ENCODE measurements at places on chromosomes 2 and 18.
A peak's percentile ranks its signal among the peaks of the same experiment; 100 is the strongest.

- DNase-seq: no peak
Observed at GRCh38 chr2:190714958-190715357, 66.1 kb downstream of the NAB1 start.

DNA sequence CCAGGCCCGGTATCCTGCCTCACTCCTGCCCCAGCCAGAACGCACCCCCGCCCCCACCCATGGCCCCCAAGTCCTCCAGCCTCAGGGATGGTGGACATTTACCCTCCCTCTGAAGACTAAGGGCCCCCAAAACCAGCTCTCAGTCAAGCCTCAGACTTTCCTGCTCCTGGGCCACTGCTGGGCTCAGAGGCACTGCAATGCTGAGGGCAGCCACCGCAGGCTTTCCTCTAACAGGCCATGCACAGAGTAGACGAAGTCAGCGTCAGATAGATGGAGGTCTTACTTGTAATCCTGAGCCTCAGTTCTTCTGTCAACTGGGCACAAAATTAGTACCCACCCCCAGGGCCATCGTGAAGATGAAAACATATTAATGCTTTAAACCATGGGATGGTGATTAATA lies 92.6 kb downstream of the TTC32 start:
- DNase-seq: no peak

GRCh38 chr2:154392256-154392655 lies 306.2 kb upstream of the KCNJ3 start:
- DNase-seq: no peak

GRCh38 chr2:108409768-108410167 lies 32.0 kb downstream of the SULT1C4 start:
- DNase-seq: no peak

DNA sequence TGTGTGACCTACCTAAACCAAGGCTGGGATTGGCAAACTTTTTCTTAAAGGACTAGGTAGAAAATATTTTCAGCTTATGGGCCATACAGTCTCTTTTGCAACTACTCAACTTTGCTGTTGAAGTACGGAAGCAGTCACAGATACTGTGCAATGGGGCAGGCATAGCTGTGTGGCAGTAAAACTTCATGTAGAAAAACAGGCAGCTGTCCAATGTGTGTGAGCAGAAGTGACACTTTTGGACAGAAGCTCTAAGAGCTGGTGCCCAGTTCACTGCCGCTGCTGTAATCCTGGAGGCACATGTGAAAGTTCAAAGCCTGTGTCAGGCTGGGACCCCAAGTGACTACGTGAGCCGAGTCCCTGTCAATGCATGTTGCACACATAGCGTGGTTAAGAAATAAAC lies 46.7 kb downstream of the MAPK4 start:
- no peak for DNase-seq

DNA sequence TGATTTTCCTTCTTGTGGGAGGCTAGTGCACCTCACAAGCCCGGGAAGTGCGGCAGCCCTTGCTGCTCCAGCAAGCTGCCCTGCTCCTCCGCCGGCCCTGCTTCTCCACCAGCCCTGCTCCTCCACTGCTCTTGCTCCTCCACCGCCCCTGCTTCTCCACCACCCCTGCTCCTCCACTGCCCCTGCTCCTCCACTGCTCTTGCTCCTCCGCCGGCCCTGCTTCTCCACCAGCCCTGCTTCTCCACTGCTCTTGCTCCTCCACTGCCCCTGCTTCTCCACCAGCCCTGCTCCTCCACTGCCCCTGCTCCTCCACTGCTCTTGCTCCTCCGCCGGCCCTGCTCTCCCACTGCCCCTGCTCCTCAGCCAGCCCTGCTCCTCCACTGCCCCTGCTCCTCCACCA lies 95.6 kb downstream of the NDUFA10 start:
- DNase-seq: no peak

- DNase-seq: no peak
Observed at GRCh38 chr2:236833501-236834073, 252.1 kb upstream of the COPS8 start.

DNA sequence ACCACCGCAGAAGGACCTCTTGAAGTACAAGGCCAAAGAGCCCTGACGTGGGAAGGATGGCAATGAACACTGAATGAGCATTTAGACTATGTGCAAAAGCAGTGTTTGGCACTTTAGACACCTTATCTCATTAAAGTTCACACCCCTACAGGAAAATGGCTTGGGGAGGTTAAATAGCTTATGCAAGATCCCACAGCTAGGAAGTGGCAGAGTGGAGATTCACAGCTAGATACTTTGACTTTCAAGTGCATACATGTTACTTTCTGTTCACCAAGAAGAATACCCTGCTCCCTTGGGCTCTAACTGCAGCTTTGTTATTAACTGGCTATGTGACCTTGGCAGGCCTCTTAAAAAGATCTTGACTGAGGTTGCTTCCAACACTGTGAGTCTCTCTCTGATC lies 58.2 kb downstream of the ICOS start:
- DNase-seq: no peak

DNA sequence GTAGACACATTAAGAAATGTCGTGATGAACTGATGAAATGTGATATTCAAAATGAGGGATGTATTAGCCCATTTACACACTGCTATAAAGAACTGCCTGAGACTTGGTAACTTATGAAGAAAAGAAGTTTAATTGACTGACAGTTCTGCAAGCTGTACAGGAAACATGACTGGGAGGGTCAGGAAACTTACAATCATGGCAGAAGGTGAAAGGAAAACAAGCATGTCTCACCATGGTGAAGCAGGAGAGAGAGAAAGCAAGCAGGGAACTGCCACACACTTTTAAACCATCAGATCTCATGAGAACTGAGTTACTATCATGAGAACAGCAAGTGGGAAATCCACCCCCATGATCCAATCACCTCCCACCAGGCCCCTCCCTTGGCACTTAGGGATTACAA lies 1010.8 kb upstream of the CELF4 start:
- DNase-seq: no peak

- no peak for DNase-seq
Observed at GRCh38 chr2:203646266-203646864, 60.1 kb upstream of the CD28 start.

DNA sequence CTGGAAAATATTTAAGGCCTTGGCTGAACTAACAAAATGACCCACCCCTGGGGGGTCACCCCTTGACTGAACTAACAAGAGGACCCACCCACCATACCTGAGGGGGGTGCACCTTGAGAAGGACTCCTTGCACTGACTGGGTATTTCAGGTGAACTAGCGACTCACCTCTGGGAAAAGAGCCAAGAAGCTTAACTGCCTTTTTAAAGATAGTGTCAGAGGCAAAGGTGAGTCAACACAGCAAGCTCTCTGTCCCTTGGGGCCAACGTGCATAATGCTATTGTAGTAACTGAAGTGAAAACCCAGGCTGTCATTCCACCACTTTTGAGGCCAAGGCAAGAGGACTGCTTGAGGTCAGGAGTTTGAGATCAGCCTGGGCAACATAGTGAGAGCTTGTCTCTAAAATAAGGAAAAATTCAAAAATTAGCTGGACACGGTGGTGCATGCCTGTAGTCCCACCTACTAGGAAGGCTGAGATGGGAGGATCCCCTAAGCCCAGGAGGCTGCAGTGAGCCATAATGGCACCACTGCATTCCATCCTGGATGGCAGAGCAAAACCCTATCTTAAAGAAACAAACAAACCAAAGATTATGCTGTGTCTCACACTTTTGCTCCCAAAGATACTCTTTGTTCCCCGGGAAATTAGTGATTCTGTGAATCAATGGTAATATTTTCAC lies 36.4 kb upstream of the ZCCHC2 start:
- peak; percentile 43 for DNase-seq

DNA sequence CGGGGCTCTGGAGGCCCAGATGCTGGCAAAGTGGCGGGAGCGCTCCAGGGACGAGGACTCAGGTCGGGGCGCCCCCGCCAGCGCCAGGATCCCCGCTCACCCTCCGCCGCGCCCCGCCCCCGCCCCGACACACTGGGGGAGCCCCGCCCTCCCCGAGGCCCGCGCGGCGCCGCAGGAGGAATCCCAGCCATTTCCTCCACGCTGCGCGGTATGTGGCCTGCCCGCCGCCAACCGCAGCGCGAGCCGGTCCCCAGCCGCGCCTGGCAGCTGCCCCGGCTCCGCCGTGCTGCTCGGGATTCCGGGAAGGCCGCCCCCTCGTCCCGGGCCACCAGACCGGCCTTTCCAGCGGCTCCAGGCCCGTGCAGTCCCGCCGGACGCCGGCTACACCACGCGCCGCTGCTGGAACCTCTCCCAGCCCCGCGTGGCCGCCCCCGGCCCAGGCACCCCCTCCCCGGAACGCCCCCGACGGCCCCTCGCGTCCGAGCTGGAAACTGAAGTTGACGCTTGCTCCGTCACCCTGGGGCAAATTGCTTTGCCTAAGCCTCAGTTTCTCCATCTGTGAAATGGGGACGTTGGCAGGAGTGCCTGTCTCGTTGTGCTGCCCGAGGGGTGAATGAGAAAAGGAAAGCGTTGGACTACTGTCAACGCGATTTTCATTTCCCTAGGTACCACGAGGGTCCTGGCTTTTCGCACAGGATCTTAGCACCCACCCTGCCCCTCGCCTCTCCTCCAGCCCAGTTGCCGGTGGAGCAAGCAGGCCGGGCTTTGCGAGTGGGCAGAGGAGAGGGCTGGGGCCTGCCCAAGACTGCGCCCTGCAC lies 53.6 kb downstream of the PKDCC start:
- DNase-seq: peak; percentile 21

- no peak for DNase-seq
Observed at GRCh38 chr2:219733746-219734145, 106.3 kb downstream of the SLC4A3 start.

- DNase-seq: no peak
Observed at GRCh38 chr2:234495251-234496054, 1.4 kb downstream of the ARL4C start.

DNA sequence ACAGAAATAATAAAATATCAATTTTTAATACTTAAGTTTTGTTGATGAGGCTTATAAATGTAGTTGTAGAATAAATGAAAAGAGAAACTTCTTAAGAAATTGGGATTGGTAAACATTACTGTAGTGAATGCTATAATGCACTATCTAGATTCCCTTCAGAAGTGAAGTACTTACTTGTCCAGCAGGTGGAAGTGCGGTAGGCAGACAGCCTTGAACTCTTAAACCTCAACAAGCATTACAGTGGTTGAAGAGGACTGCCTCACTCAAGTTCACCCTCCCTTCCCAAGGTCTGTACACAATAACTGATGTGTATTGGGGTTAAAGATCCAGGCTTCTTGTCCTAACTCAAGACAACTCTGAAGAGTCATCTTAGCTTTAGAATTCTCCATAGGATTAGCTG lies 931.0 kb upstream of the LRRTM1 start:
- DNase-seq: no peak

- DNase-seq: no peak
Observed at GRCh38 chr2:191983186-191983585, 136.3 kb upstream of the CAVIN2 start.

DNA sequence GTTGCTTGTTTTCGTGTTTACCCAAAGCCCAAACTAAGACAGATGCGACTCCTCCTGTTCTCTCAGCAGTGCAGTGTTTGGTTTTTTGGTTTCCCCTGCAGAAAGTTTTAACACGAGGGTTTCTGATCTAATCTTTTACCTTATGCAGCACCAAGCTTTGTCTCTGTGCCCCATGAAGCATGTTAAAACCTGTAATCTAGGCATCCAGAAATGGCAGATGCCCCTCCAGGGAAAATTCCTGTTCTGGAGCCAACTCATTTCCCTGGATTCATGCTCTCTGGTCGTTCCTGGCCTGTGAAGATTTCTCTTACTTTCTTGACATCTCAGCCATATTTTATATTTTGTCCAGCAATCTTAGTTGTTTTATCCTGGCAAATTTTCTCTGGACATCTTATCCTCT lies 91.5 kb downstream of the LTBP1 start:
- no peak for DNase-seq

DNA sequence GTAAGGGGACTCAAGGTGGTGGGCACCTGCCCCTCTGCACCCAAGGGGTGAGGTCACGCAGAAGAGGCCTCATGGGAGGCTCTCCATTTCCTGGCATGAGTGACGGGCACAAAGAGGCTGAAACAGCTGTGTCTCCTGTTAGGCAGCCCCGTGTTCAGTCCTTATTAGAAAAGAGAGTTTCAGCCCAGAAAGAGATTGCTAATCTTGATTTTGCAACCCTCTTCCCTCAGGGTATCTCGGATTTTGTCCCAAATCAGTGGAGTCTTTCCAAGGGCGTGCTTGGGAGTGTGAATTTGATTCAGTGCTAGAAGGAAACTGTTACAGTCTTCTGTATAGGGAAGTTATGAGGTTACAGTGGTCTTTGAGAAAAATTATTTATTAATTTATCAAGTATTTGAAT lies 10.4 kb downstream of the TNFRSF11A start:
- no peak for DNase-seq

GRCh38 chr18:40417501-40417900 lies 1537.5 kb upstream of the PIK3C3 start:
- no peak for DNase-seq

- DNase-seq: no peak
Observed at GRCh38 chr2:44934983-44935728, 6.3 kb upstream of the SIX3 start.

GRCh38 chr18:76881744-76882143 lies 59.4 kb downstream of the ZNF236 start:
- no peak for DNase-seq

GRCh38 chr2:134079373-134079772 lies 174.5 kb upstream of the MGAT5 start:
- no peak for DNase-seq

- no peak for DNase-seq
Observed at GRCh38 chr2:171389325-171389724, 44.5 kb downstream of the METTL8 start.

- DNase-seq: no peak
Observed at GRCh38 chr2:176270100-176270750, 983 bp downstream of the MTX2 start.

DNA sequence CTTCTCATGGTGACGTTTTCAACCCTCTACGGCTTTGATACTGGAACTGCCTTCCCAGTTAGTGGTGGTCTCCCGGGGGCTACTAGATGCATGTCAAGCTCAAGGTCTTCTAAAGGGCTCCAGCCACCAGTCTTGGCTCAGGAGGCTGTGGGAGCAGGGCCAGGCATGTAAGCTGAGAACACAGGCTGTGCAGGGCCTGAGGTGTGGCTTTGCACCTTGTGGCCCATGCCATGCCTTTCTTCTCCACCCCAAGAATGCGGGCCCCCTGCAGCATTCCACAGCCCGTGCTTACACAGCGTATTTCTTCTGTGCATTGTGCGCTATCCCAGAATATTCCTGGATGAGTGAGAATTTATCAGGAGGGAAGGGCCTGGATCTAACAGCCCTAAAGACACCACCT lies 144.9 kb downstream of the SEPTIN10 start:
- DNase-seq: no peak

DNA sequence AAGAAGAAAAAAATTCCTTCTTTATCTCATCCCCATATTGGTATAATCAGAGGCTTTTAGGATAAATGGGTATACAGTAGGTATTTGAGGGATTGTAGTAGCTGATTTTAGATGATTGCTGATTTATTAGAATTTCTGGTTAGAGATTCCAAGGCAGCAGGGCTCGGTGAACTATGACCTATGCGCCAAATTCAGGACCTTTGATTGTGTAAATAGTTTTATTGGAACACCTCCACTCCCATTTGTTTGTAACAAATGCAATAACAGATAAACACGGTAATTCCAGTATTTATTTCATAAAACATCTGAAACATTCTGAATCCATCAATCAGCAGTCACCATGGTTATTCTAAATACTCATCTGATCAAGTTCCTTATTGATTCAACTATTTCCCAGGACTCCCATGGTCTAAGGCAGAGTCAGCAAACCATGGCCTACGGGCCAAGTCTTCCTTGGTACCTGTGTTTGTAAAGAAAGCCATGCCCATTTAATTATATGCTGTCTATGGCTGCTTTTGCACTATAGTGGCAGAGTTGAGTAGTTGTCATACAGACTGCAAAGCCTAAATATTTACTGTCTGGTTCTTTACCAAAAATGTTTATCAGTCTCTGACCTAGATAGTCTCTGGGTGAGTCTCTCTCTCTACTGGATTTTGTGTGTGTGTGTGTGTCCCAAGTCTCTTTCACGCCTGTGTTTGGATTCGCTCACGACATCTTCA lies 4.3 kb downstream of the MGAT5 start:
- no peak for DNase-seq

All from stimulated activated CD4-positive, alpha-beta T cell treated with anti-CD3 and anti-CD28 coated beads, Interleukin-15, amount 100 ng/mL, for 48 hours (primary cell).